NCI-H1105 treated with DMSO at 0.1 percent for 48 hours (cell line): ENCODE measurements at places on chromosomes 11 and 22.
A peak's percentile ranks its signal among the peaks of the same experiment; 100 is the strongest.

DNA sequence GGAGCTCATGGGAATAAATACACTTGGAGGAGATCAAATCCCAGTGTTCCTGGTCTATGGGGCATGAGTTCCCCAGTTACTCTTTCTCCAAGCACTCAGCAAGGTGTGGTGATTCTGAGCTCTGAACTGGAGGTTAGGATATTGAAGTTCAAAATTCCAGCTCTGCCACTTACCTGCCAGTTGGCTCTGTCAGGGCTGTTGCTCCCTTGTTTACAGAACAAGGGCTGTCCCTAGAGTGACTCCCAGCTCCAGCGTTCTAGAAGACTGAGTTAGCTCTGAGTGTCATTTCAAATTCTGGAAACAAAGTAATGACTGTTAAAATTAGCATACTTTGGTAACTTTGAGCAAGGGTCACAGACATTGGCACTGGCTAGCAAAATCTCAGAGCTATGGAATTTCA, 69.7 kb upstream of the ZBED5 start:
- no peak for DNase-seq

- DNase-seq = no peak
Measured at GRCh38 chr11:117932947-117933346, 3.7 kb upstream of the TMPRSS13 start.

GRCh38 chr22:44182588-44183286, 2.0 kb downstream of the PARVG start:
- no peak for DNase-seq

DNA sequence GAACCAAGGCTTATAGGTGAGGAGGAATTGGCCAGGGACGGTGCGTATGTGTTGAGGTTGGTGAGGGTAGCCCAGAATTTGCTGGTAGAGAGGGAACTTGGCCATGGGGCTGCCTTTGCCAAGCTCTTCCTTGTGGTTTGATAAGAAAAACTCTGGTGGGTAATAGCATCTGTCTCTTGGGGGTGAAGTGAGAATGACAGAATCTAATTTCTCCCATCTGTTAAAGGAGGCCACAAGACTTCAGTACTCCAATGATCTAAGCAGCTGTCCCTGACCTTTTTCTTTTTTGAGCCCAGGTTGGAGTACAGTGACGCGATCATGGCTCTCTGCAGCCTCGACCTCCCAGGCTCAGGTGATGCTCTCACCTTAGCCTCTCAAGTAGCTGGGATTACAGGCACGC, 36.0 kb upstream of the PICK1 start:
- DNase-seq = no peak

DNA sequence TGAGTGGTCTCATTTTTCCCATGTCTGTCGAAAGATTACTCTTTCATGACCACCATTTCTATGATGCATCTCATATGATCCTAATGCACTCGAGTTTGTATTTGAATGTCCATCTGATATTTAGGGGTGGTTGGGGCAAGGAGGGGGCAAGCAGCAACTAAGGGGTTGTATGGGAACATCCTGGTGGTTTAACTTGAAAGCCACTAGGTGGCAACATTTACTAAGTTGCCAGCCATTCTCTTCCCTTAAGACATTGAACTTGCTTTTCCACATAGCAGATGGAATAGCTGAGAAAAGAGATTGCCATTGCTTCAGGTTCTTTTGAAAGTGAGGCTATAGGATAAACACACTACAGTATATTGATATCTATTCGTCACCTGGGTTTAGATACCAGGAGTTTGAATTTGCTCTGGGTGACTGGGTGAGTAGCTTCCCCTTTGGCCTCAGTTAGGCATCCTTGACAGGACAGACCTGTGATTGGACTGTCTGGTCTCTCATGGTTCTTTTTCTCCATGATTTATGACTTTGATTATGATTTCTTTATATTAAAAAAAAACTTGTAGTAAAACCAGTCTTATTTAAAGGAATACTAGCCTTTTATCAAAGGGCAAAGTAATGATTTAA, 32.4 kb downstream of the NF2 start:
- DNase-seq = peak; percentile 64

DNA sequence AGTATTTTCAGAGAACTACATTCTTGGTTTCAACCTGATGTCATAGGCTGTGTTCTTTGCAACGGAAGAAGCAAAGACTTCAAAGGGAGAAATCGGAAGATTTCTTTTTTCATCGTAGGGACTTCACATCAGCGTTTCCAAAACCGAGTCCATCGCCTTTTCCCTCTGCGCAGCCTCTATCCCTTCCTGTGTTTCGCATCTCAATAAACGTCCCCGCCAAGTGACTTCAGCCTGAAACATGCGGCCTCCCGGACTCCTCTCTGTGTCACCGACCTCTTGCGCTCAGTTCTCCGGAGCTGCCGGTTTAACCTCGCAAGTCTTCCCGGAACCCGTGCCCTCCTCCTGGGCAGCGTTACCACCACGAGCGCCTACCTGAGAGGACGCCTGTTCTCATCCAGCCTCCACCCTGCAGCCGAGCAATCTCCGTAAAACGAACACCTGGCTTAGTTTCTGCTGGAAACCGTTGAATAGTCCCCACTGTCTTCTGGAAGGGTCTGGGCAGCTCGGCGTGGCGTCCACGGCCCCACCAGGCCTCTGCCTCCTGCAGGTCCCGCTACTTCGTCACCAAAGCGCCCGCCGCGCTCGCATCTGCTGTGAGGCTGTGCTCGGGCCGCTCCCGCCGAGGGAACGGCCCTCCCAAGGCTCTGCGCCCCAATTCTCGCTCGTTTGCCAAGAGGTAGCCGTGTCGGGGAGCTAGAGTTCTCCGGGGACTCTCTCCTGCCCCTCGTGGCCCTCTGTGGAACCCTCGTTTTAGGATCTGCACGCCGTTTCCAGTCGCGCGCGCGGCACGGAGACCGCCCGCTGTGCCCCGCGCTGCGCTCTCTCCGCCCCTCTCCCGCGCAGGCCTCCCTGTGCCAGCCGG, at the start of gene GLB1L3:
Gene GLB1L3, plus strand, starts transcription at position 846 of the 862 bp plus-strand sequence. CDS start 362 bp downstream, outside the sequence.
- DNase-seq = peak; percentile 72
